ENCODE measurements at places on chromosomes 6 and 20.
A peak's percentile ranks its signal among the peaks of the same experiment; 100 is the strongest.

DNA sequence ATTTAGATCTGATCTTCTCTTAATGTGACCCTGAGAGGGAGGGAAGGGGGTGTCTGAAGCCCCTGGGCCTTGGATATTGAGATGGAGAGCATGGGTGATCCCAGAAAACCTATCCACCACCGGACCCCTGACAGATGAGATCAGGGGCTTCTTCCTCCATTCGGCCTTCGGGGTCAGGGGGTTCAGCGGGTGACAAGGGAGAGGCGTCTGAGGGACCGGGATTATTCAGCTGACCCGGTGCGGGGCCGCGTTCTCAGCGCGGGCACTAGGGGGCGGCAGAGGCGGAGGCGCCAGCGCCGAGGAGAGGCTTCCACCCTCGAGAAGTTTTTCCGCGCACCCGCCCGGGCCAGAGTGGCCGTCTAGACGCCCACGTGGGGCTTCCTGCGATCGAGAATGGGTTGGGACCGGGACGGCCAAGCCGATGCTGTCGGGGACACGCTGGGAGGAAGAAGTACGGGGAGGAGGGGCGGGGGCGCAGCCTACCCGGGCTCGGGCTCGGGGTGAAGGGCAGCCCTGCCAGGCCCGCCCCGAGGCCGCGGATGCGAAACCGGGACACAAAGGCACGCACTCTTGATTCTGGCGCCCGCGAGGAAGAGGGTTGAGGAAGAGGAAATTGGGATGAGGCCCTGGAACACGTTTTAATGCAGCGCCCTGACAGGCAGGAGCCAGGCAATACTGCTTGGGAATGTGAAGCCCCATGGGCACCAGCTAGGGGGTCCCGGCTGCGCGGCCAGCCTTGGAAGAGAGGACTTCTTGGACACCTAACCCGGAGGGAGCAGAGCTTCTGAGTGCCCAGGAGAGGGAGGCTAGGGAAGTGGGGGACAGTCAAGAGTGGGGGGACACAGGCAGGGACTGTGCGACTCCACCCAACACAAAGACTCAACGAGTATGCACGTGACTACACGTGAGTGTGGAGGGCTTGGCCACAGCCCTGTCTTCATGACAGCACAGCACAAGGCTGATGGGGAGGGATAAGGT, 30.6 kb downstream of the COL11A2 start:
- DNase-seq: no peak

DNA sequence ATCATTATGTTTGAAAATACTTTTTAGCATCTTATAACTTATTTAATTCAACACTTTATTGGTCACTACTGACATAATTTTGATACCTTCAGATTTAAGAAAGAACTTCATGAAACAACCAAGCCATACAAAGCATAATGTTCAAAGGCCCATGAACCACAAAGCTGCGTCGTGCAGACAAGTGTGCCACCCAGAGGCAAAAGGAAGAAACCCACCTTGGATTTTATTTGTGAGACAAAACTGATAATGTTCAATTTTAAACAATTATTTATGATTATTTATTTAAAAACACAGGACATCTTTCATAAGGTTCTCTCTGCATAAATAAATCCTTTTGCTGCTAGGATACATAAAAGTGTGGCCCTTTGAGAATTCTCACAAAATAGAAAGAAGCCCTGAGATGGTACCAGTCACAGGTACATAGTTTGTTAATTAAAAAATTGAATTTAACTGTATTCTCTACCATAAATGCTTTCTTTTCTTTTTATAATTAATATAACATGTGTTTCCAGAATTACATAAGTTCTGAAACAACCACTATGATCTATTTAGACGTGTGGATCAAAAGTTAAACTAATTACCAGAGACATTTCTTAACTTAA, 143.7 kb downstream of the RALGAPA2 start:
- no peak for DNase-seq

GRCh38 chr6:26195924-26196845, 109.0 kb downstream of the HFE start:
- no peak for DNase-seq

DNA sequence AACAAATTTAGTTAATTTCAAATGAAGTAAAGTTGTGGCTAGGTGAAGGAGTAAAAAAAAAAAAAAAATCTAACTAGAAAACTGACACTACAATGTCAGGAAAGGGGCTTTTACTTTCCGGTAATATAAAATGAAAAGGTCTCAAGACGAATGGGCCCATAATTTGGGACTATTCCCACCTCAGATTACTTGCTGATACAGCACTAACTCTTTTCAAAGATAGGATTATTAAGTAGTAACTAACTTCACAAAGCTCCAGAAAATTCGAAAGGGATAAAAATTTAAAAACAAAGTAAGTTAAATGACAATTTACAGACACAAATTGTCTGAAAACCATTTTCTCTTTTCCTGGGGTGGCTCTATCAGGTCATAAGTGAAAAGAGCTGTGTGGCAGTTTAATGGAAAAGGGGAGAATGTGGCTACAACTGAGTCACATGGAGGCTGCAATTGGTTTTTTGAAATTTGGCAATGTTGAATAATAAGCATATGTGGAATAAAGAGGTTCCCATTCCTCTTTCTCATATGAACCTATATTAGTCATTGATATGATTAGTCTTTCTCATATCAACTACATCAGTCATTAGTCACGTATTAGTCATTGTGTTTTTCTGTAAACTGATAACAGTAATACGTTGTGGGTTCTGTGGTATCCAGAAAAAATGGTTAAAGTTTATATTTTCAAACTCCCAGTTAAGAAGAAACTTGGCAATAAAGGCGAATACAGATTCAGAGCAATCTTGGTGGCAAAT, 78.0 kb downstream of the RWDD2A start:
- peak; percentile 15 for DNase-seq

GRCh38 chr6:98834060-98835031, at the start of gene POU3F2:
TSS of gene POU3F2 (plus strand) at chr6:98834574. CDS start at chr6:98834874, 300 bp downstream.
- DNase-seq: peak; percentile 86

DNA sequence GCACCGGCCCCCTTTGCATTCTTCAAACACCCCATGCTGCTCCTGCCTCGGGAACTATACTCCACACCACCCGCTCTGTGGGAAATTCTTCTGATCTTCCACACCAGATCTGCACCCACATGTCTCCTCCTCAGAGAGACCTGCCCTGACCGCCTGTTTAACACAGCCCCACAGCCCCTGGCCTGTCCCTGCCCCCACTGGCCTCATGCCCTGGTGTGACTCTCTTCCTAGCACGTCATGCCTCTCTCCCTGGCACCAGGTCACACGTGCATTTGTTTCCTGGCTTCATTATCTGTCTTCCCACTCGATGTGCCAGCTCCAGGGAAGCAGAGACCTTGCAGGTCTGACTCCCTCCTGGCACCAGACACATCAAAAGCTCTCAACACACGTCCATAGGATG, 79.6 kb downstream of the ANKRD60 start:
- no peak for DNase-seq

DNA sequence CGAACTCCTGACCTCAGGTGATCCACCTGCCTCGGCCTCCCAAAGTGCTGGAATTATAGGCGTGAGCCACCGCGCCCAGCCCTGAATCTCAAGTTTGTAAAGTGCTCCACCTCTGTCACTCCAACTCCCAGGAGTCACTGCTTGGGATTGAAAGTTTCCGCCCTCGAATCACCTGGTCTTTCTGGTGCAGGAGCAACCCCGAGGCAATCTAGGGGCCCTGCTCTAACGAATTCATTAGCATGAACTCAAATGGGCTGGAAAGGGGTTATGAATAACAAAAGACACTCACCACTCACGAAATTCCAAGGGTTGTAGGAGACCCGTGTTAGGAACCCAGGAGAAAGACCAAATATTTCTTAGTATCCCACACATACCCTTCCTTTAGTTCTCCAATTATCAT, 26.1 kb downstream of the RBCK1 start:
- no peak for DNase-seq

- no peak for DNase-seq
These were observed 154.3 kb downstream of the MRPL14 start for GRCh38 chr6:43972913-43973300.
